ENCODE measurements at places on chromosomes 7 and 10. TPM values are rescaled to one million over a fixed set of nuclear protein-coding genes. Genes with fewer than 3 reads are reported as not detected.

The POLR1F gene
- 8.9 TPM for total RNA-seq

The HEPACAM2 gene
- 0.25 TPM for total RNA-seq

The GJD4 gene
- not detected for total RNA-seq

The FFAR4 gene
- not detected for total RNA-seq

The WNT8B gene
- total RNA-seq: not detected

The FAM13C gene
- 15.2 TPM for total RNA-seq

The SEMA3C gene
- total RNA-seq: 327 TPM

The UTF1 gene
- not detected for total RNA-seq

The MUC12 gene
- total RNA-seq: not detected

The ZNF467 gene
- 1.2 TPM for total RNA-seq

The SPDYE16 gene
- total RNA-seq: 0.25 TPM

The HPSE2 gene
- 0.25 TPM for total RNA-seq
